ENCODE measurements at places on chromosomes 7 and 10.
A peak's percentile ranks its signal among the peaks of the same experiment; 100 is the strongest.

GRCh38 chr10:103281753-103282152 lies 4.8 kb downstream of the INA start:
- DNase-seq: peak; percentile 67

- no peak for DNase-seq
Observed at GRCh38 chr7:126716321-126716720, 536.4 kb downstream of the GRM8 start.

GRCh38 chr10:4527281-4527970 lies 298.6 kb upstream of the AKR1E2 start:
- DNase-seq: no peak

- DNase-seq: no peak
Observed at GRCh38 chr10:33040436-33040835, 82.4 kb upstream of the ITGB1 start.

- peak; percentile 5 for DNase-seq
Observed at GRCh38 chr7:122143376-122143750, 686 bp downstream of the AASS start.

- no peak for DNase-seq
Observed at GRCh38 chr7:70034999-70035398, 436.7 kb downstream of the AUTS2 start.

GRCh38 chr10:239109-239508 lies 103.9 kb downstream of the ZMYND11 start:
- DNase-seq: no peak

Measured in substantia nigra (tissue), 51 donors.